ENCODE measurements at places on chromosomes 12 and 14.

GRCh38 chr14:93940437-93940836 is 13.3 kb downstream of the FAM181A start:
- DNase-seq = no peak

GRCh38 chr12:59929110-59929509 is 333.3 kb downstream of the SLC16A7 start:
- DNase-seq = no peak

GRCh38 chr14:77270361-77271112 is 469 bp downstream of the NGB start:
- DNase-seq = no peak

DNA sequence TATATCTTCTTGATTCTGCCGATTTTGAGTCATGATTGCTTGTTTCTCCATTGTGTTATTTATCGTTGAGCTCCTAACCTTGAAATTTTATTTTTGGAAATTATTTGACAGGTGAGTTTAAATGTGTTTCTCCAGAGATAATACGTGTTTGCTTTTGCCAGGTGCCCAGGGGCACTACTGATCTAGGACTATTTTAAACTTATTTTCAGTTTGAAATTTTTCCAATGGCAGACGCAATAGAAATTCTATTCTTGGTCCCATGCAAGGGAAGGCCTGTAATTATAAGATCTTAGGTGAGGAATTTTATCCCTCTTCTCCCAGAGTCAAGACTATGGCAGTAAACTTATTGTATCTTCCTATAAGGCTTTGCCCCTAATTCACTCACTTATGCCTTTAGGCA is 252.8 kb downstream of the AEBP2 start:
- no peak for DNase-seq

GRCh38 chr14:91506226-91506625 is 3.9 kb downstream of the PPP4R3A start:
- no peak for DNase-seq

DNA sequence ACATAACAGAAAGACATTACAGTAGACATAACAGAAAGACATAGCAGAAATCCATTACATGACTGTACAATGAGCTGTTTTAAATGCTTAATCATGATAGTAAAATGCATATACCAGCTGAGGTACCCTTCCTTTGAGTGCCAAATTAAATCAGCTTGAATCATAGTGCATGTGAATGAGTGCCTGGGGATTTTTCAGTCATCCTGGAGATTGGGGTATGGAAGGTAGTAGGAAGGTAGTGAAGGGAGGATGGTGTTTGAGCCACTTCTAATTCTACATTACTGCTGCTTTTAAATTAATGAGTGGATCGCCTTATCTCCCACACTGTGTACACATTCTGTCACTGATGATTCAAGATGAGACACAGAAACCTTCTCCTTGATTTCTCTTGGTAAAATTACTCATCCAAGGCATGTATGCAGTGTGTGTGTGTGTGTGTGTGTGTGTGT is 534.2 kb downstream of the LRFN5 start:
- no peak for DNase-seq

- DNase-seq = no peak
Observed at GRCh38 chr12:30945443-30946164, 19.1 kb downstream of the TSPAN11 start.

- no peak for DNase-seq
Observed at GRCh38 chr14:93525696-93526451, 95.1 kb downstream of the UNC79 start.

GRCh38 chr12:49552899-49553298 is 14.1 kb downstream of the KCNH3 start:
- DNase-seq = no peak

DNA sequence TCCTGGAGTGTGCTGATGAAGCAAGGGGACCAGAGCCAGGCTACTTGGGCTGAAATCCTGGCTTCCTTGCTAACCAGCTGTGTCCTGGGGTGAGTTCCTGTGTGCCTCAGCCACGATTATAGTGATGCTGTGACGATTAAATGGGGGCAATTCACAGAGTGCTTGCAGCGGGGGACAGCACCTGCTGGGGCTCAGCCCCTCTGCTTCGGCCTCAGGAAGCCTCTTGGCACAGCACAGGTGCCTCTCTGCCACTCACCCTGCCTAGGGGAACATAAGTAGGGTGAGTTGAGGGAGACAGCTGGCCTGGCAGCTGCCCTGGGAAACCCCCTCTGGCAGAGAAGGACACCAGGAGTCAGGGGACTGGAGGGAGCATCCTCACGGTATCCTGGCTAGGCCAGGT is 9.4 kb downstream of the KRT80 start:
- DNase-seq = no peak

GRCh38 chr12:20089077-20089476 is 279.3 kb upstream of the PDE3A start:
- no peak for DNase-seq

- no peak for DNase-seq
Observed at GRCh38 chr12:45434094-45434493, 218.2 kb downstream of the ANO6 start.

- DNase-seq = no peak
Observed at GRCh38 chr14:34072921-34073320, 122.0 kb upstream of the EGLN3 start.

DNA sequence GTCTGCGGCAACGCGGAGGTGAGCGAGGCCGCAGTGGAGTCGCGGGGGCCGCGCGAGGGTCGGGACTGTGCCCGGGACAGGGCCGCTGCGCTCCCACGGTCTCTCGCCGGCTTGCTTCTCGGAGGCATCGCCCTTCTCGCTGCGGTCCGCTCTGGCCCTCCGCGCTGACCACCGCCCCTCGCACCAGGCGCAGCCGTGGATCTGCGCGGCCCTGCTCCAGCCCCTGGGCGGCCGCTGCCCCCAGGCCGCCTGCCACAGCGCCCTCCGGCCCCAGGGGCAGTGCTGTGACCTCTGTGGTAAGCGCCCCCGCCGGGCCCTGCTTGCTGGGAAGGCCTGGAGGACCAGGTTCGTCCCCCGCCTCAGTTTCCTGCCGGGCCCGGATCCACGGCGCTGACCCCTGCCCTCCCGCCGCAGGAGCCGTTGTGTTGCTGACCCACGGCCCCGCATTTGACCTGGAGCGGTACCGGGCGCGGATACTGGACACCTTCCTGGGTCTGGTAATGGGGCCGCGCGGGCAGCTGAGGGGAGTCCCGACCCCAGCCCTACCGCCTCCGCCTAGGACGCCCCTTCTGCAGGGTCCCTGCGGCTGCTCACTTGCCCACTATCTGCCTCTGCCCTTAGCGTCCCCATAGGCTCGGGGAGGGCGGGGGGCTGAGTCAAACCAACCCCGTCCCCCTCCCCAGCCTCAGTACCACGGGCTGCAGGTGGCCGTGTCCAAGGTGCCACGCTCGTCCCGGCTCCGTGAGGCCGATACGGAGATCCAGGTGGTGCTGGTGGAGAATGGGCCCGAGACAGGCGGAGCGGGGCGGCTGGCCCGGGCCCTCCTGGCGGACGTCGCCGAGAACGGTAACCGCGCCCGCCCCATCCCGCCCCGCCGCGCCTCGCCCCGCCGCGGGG is 7.0 kb downstream of the AMN start:
- DNase-seq = no peak

DNA sequence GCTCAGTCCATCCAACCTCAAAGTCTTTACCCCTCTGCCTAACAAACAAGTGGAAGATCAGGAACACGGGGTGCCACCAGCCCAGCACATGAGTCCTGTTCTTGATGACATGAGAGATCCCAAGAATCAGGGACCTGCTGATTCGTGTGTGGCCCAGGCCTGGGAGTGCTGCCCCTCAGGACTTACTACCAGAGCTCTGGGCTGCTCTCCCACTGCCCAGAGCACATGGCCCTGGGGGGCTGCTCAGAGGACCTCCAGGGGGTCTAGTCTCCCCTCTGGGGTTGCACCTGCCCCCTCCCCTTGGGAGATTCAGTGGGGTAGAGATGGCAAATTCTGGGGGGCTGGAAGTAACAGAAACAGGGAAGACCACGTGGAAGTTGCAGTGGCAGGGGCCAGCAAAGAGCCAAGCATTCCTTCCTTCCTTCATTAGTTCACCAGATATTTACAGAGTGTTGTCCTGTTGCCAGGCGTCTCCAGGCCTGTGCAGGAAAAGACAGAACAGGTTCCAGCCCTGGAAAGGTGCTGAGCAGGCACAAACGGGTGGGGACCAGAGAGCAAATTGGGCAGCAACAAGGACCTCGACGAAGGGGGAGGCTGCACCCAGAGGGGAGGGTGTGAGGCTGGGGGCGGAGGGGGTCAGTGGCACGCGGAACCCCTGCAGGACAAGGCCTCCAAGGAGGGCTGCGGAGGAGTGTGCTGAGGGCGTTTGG is 45.1 kb upstream of the MEG3 start:
- no peak for DNase-seq

GRCh38 chr12:120739031-120739762 is 13.6 kb downstream of the ACADS start:
- no peak for DNase-seq

DNA sequence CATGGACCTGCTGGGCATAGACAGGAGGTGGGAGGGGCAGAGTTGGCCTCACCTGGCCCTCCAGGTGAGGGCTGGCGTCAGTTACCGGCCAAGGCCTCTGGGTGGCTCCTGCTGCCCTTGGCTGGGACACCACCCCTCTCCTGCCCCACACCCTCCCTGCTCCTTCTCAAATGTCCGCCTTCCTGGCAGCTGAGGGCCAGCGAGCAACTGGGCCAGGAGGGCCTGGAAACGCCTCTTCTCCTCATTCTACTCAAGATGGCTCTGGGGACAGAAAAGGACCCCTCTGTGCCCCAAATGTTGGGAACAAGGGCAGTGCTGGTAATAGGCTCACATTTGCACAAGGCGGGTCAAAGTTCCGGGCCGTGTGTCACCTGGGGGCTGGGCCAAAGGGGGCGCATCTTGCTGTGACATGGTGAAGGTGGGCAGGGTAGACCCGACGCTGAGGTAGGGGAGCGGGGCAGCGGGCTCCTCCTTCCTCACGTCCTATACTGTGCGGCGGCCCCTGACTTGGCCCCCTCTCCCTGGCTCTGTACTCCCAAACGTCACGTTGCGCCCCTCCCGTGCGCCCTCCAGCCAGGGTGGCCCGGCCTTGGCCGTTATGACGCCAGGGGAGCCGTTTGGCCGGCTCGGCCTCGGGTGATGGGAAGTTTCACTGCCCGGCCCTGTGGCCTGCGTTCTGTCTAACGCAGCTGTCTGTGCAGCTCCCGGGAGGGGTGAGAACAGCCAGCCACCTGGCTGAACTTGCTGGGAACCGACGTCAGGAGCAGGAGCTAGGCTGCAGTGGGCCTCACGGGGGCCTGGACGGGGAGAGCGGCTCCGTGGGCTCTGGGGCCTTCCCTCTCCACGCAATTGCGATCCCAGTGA is 18.0 kb upstream of the DLK1 start:
- DNase-seq = no peak

DNA sequence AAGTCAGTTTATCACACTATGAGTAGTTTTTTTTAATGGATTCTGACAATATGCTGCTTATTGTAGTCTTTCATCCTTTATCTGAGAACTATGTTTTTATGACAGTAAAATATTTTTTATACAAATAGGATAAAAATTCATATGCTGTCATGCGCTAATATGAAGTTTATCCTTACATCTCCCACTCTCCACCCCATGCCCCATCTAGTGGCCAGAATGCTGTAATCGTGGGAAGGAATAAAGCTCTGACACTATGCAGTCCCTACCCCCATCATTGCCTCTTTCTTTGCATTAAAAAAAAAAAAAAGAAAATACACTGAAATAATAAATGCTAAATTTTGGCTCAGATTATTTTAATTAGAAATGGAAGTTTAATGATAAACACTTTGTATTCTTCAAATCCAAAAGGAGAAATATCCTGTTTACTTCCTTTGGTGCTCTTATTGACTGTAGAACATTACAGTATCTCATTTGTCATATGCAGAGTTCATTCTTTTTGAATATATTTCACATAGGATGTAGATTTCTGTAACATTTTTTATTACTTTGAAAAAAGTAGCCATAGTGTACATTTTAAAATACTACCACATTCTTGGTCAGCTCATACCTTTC is 145.9 kb upstream of the SLCO1C1 start:
- no peak for DNase-seq

- DNase-seq = no peak
Observed at GRCh38 chr14:30872602-30873001, 1.8 kb upstream of the COCH start.

DNA sequence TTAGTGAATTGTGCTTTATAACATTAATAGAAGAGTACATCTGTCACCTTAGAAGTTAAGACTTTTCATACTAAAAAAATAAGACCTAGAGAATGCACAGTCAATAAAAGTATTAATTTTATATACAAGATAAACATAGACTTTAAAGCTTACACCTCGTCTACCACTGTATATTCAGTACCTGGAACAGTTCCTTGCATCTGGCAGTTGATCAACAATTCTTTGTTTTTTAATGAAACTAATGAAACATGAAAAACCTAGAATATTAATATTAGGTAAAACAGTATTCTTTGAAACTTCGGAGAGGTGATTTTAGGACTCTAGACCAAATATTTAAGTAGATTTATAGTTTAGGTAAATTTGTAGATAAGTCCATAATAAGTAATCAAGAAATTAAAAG is 4.3 kb downstream of the GOLT1B start:
- DNase-seq = no peak

Measured in stimulated activated CD4-positive, alpha-beta T cell treated with anti-CD3 and anti-CD28 coated beads, TNF-alpha, amount 100 ng/mL, for 24 hours (primary cell).